Amygdala (tissue), 56 donors: ENCODE measurements at places on chromosomes 12 and 14.

DNA sequence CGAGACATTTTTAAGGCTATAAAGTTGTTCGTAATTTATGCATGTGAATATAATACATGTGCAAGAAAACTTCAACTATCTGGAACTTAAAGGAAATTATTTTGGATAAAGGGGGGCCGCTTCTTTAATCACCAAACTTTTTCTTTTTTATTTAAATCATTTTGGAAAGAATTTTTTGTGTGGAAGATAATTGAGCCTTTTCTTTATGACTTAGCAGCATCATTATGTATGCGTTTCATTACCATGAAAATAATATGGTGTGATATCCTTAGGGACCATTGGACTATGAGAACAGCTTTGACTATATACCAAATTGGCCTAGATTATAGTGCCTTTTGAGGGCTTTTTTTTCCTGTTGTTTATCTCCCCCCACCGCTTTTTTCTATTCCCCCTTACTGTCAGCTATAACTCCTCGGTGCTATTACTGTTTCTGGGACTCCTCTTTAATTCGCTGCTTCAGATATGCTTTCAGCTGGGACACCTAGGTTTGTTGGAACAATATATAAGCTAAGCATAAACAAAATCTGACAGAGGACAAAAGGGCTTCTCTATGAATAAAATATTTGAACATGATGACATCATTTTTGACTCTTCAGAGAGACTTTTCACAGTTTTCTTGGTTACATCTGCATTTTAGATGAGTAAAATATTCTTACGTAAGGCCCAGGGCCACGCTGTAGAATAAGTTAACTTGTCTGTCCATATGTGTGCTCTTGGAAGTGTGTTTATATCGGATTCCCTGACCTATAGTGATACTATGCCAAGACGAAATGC is 392.7 kb downstream of the NPAS3 start:
- DNase-seq, result no peak

- DNase-seq, result peak; percentile 67
These were observed 341 bp downstream of the ZNF10 start for GRCh38 chr12:133130808-133131128.

- no peak for DNase-seq
These were observed 9.8 kb downstream of the TTC9 start for GRCh38 chr14:70651522-70651921.

DNA sequence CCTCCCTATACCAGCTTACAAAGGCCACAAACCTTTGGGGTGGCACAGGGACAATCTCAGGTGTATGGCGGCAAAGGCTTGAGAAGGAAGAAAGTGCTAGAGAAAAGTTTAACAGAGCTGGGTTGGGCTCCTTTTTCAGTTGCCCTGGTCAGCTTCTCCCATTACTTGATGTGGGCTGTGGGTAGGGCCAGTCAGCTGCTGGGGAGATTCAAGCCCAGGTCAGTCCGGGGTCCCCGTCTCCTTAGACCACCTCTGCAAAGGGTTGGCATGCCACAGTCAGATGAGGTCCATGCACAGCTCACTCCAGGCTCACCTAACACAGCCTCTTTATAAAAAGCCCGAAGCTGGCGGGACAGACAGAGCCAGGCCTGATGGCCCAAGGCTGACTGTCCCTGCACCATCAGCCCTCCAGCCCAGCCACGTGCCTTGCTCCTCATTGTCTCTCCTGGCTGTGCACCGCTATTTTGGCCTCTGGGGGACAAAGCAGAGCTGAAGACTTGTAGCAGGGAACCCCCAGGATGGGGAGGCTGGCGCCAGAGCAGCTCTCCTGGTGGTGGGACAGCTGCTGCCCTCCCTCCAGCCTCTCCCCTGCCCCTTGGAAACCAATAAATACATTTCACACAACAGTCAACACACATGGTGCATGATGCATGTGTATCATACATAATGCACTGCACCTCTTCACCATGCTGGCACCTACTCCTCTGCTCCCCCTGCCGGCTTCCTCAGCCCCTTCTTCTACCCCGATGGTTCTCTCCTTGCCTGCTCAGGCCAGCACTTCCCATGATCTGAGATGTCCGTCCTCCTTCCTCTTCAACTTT is 61.7 kb upstream of the DDX11 start:
- DNase-seq, result no peak

GRCh38 chr14:35333264-35333730 is 41.1 kb downstream of the PSMA6 start:
- DNase-seq, result no peak

DNA sequence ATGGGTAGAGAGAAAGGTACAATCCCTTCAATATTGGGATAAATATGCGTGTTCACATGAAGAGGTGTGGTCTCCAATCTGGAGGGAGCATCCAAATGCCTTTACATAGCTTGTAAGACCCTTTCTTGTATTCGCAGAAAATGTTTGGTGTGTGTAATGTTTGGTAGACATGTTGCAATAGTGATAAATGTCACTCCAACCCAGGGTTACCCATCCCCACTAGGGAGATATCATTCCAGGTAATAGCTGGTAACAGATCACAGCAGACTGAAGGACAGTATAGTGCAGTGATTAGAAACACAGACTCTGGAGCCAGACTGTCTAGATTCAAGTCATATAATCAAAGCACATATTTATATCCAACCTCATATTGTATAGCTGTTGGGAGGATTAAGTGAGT is 733.6 kb upstream of the TBX3 start:
- DNase-seq, result no peak

GRCh38 chr12:45613296-45613695 is 116.2 kb upstream of the ARID2 start:
- DNase-seq, result no peak

DNA sequence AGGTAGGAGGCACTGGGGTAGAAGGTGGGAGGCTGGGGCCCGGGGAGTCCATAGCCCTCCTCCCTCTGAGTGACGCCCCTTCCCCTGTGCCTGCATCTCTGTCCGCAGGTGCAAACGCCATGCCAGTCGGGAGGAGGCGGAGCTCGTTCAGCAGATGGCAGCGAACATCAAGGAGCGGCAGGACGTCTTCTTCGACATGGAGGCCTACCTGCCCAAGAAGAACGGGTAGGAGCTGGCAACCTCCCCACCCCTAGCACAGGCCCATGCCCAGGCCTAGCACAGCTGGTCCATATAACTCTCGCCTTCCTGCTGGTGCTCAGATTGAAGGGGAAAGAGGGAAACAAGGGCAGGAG is 35.6 kb downstream of the TMEM120B start:
- DNase-seq, result no peak

- DNase-seq, result no peak
These were observed 24.0 kb downstream of the SYT1 start for GRCh38 chr12:78888568-78888967.

GRCh38 chr12:47848853-47849252 is 29.1 kb upstream of the HDAC7 start:
- no peak for DNase-seq

DNA sequence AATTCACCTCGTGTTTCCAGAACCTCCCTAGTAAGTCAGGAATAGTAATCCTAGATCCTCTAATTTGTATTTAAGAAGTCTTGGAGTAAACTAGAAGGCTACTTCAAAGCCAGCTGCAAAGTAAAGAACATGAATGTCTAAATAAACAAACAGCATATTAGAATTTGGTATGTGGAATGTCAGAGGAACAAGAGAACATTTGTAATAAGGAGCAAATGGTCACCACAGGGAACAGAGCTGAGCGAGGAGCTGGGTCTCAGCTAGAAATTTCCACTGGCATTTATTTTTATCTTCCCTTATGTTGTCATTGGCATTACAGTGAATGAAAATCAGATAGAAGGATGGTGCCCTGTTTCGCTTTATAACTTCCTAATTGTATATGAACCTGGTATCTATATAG is 50.2 kb downstream of the FRMD6 start:
- no peak for DNase-seq

DNA sequence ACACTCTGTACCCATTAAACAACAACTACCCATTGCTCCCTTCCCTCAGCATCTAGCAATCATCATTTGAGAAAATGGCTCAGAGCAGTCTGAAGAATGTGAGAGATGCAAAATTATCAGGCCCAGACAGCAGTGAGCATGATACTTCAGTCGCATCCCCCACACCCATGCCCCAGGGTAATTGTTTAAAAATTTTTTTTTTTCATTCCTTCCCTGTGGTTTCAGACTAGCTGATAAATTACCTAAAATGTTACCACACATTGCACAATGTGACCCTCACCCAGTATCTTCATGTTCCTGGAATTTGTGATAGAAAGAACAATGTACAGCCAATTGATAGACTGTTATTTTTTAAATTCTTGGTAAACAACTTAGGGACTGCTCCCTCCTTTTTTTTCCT is 11.3 kb upstream of the USP15 start:
- DNase-seq, result no peak

GRCh38 chr12:75953312-75953906 is 78.2 kb downstream of the PHLDA1 start:
- DNase-seq, result peak; percentile 12

GRCh38 chr12:42963988-42964387 is 374.4 kb upstream of the PRICKLE1 start:
- DNase-seq, result no peak

GRCh38 chr14:84770030-84770429 is 759.9 kb upstream of the FLRT2 start:
- no peak for DNase-seq

GRCh38 chr14:70905301-70905700 is 2.0 kb upstream of the PCNX1 start:
- no peak for DNase-seq

- DNase-seq, result no peak
These were observed 180.0 kb downstream of the KITLG start for GRCh38 chr12:88400302-88400701.

GRCh38 chr12:112992541-112993398 is 14.5 kb downstream of the OAS2 start:
- DNase-seq, result no peak

- no peak for DNase-seq
These were observed 11.7 kb downstream of the TTLL5 start for GRCh38 chr14:75672605-75673192.

GRCh38 chr12:63294327-63294632 is 143.3 kb upstream of the AVPR1A start:
- no peak for DNase-seq

DNA sequence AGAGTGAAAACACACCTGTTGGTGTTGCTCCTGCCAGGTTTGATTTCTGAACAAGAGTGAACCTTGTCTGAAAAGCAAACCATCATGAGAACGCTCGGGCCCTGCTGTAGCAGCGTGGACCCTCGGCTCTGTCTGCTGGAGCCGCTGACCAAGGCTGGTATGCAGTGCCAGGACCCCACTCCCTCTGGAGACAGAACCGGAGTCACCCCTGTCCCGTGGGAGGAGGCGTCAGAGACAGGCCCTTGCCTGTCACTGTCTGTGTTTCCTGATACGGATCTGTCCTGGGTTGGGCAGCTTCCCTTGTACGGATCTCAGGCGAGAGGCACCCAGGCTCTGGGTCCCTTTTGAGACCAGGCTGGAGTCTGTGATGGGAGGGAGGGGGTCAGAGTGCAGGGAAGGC is 111.6 kb downstream of the ADGRD1 start:
- DNase-seq, result no peak
